ENCODE measurements at places on chromosomes 4 and X. TPM values are rescaled to one million over a fixed set of nuclear protein-coding genes. Genes with fewer than 3 reads are reported as not detected.

GRCh38 chrX:11535156-11535919 lies 130.4 kb downstream of the ARHGAP6 start:
- DNase-seq: no peak

DNA sequence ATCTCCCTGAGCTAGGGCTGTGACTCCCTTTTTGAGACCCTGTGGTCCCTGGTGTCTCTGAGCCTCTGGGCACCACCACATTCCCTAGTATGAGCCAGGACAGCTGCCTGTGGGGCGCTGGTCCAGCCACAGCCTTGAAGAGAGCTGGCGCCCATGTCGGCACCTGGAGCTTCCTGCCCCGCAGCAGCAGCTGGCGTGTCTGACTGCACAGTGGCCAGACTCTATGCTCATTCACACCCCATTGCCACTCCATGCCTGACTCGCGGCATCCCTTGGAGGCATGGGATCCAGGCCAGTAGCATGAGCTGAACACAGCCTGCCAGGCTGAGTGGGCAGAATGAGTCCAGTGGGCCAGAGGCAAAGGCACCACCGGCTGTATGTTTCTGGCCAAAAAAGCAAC lies 8.3 kb upstream of the SPP1 start:
- DNase-seq: no peak

- DNase-seq: no peak
Measured at GRCh38 chr4:152919826-152920225, 16.3 kb upstream of the FHDC1 start.

DNA sequence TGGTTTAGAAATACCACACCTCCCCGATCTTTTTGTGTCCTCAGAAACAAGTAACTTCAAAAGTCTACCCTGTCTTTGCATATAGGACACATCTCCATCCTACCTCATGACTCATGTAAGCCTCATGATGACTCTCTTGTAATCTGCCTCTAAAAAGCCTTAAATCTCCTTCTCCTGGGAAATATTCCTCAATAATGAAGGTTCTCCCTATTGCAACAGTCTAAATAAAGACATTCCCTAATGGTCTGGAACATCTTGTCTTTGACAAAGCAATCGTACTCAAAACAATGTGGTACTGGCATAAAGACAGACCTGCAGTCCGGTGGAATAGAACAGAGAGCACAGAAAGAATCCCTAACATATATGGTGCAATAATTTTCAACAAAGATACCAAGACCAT lies 257.7 kb downstream of the OPHN1 start:
- DNase-seq: no peak

GRCh38 chr4:26509681-26510333 lies 19.5 kb upstream of the CCKAR start:
- no peak for DNase-seq

GRCh38 chrX:11215191-11215921 lies 77.9 kb upstream of the AMELX start:
- DNase-seq: peak; percentile 84

DNA sequence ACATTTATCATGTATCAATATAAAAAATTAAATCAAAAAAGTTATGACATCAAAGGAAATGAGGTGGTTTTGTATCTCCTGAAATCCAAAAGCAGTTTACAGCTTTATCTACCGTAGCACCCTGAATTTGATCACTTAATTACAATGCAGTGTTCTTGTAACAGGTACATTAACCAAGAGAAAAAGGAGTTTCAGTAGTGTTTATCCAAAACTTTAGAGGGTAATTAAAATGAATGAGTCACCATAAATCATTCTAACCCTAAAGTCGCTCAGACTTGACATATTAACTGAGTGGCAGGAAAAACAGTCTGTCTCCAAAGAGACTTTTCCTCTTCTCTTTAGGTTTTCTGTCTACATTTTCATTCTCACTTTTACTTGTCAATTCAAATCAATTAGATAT lies 907.6 kb upstream of the EPHA5 start:
- no peak for DNase-seq

GRCh38 chr4:3677748-3678070 lies 88.5 kb upstream of the ADRA2C start:
- no peak for DNase-seq

ZNF141 gene
- total RNA-seq: 13.6 TPM

CCDC158 gene
- 0.19 TPM for total RNA-seq

RADX gene
- total RNA-seq: 3.1 TPM

All from lower leg skin (tissue), 4 donors.